Cortex of kidney (tissue), 1 donor: ENCODE measurements at places on chromosomes 5 and 9.

DNA sequence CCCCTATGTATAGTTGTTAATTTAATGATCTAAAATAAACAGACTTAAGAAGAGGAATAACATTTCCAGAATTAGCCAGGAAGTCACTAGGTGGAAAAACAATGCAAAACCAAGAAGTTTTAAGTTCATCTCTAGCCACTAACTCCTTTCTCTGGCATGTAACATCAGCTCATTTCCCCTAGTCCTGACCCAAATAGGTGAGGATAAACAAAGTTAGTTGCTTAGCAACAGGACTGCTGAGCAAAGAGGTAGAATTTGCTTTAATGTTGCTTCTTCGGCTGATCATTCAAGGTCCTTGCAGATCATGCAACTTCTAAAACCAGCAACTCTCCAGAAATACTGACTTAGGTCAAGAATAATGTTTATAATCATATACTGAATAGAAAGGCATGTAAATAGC, 675.8 kb downstream of the CETN3 start:
- DNase-seq: no peak

- DNase-seq: no peak
Observed at GRCh38 chr5:168227973-168228615, 63.4 kb upstream of the WWC1 start.

DNA sequence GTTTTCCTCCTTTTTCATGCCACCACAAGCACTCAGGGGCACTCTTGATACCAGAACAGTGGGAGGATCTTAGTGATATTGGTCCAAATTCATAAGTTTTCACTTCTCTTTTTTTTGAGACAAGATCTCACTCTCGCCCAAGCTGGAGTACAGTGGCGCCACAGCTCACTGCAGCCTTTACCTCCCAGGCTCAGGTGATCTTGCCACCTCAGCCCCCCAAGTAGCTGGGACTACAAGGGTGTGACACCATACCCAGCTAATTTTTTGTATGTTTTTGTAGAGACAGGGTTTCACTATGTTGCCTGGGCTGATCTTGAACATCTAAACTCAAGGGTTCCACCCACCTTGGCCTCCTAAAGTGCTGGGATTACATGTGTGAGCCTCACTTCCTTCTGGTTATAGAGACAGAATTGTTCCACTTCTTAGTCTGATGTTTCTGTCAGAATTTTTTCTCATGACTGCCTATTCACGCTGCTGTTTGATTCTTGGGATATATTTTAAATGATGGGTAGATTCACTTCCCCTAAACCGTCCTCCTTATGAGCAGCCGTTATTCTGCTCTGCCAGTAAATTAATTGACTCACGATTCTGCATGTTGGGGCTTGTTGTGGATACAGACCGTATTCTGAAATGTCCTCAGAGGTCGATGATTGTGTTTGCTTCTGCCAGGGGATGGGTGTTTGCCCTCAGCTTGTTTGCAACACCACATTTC, 30.8 kb downstream of the MTAP start:
- DNase-seq: no peak

- DNase-seq: no peak
Observed at GRCh38 chr9:25742256-25742655, 64.0 kb upstream of the TUSC1 start.

- no peak for DNase-seq
Observed at GRCh38 chr5:80125962-80126480, 90.9 kb downstream of the THBS4 start.

GRCh38 chr5:162824360-162824759, 613.0 kb upstream of the CCNG1 start:
- no peak for DNase-seq

- DNase-seq: no peak
Observed at GRCh38 chr9:92522983-92523970, 12.5 kb downstream of the ECM2 start.

DNA sequence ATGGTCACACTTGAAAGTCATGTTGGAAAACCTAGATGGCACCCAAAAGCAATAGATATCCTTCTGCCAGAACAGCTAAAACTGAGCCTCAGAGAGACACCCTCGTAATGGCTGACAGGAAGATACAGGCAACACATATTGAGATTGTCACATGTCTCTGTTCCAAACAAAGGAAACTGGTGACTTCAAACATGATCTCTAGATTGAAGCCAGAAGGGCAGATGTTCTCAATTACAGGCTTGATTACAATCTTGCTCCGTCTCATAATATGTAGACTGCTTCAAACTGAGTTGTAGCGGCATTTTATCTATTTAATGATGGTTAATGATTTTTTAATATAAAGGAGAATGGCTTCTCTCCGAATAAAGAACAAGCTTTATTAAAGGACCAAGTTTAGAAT, 774.3 kb downstream of the KCTD16 start:
- DNase-seq: no peak

DNA sequence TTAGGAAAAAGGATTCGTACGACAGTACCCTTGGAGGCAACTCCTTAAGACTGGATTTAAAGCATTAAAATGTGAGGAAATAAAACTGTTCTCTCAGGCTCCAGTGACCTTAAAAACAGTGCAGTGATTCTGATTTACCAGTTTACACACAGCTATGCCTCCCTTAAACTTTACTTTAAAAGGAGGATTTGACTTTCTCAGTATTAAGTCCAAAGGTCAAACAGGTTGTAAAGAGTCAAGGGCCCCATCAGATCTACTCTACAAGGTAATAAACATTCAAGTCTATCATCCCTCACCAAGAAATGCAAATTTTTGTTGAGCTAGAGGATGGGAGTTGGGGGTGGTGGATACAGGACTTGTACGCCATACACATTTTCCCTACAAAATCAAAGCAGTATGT, 75.2 kb downstream of the ELAVL2 start:
- no peak for DNase-seq

GRCh38 chr5:93746406-93747056, 5.1 kb upstream of the POU5F2 start:
- DNase-seq: no peak

DNA sequence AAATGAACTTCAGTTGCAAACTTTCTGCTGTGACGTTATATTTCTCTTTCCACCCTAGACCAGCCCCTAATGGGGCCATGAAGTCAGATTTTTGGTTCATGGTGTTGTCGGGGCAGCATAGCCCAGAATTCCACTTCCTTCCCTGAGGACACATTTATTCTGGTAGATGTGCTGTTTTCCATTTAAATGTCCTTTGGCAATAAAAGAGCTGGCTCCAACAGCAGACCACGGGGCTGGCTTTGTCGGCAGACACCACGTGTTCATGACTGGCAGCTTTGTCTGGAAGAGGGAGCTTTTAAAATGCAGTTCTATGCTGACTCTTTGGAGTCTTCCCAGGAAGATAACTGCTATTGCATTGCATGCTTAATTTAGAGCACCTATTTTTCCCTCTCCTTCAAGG, 17.6 kb upstream of the LCP2 start:
- no peak for DNase-seq

GRCh38 chr9:109510506-109510905, 12.4 kb upstream of the PTPN3 start:
- no peak for DNase-seq

- no peak for DNase-seq
Observed at GRCh38 chr5:169767938-169768337, 130.9 kb downstream of the DOCK2 start.

- no peak for DNase-seq
Observed at GRCh38 chr5:154221371-154221896, 30.9 kb downstream of the GALNT10 start.

GRCh38 chr5:32713770-32714381, 2.8 kb downstream of the NPR3 start:
- no peak for DNase-seq

GRCh38 chr5:139734539-139734916, 61.1 kb upstream of the PSD2 start:
- no peak for DNase-seq

DNA sequence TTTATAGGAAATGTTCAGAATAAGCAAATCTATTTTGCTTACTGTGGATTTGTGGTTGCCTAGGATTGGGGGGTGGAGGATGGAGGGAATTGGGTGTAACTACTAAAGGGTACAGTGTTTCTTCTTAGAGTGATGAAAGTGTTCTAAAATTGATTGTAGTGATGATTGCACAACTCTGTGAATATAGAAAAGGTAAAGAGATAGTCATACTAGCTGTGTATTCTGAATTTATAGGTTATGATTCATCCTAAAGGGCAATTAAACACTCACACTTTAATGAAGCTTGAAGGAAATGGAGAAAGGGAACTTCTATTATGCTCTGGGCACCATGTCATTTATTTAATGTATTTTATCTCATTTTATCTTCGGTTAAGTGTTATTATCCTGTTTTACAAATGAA, 9.9 kb downstream of the TXNDC8 start:
- no peak for DNase-seq

DNA sequence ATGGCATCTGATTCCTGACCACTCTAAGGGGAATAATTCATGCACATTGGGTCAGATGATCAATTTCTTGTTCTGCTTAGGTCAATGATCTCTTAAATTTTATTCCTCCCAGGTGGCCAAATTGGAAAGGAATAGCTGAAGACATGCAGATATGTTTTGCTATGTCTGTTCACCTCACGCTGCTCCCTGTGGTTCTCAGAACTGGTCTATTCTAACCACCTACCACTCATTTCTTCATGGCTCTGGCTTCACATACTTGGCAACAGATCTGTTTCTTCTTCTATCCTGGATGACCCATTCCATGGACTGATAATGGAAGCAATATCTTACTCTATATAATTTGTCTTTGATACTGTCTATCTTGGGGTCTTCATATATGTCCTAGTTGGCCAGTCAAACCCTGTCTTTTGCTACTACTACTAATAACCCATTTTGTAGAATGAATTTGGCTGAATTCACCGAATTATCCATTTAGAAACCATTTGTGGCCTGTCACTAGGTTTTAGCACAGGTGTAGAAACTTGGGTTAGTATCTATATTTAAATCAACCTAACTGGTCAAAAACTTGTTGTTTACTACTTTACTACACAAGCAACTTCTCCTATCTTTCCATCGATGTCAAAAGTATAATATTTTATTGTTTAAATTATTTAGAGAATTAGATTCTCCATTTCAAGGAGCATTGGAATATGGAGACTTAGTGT, 650.9 kb downstream of the TLE4 start:
- no peak for DNase-seq

DNA sequence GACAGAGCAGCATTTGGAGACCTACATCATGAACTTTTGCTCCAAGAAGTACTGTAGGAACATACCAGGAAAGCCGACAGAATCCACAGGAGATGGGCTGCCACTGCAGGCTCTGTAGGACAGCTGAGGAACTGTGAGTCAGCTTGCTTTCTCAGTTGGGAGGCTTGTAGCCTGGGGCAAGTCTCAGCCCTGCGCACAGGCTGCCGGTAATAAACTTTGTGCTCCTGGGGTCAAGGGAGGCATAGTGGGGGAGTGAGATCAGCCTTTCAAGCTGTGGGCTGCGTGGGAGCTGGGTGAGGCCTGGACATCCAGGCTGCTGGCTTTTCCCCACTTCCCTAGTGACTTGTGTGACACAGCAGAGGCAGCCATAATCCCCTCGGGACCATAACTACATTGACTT, 718.0 kb upstream of the CDH10 start:
- no peak for DNase-seq

DNA sequence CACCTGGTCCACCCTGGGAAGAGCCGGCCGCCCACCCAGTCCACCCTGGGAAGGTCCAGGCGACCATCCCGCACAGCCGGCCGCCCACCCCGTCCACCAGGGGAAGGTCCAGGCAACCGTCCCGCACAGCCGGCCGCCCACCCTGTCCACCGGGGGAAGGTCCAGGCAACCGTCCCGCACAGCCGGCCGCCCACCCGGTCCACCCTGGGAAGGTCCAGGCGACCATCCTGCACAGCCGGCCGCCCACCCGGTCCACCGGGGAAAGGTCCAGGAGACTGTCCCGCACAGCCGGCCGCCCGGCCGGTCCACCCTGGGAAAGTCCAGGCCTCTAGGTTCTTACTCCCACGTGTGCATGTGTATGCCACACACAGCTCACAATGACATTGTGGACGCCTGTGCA, 6.7 kb upstream of the QSOX2 start:
- DNase-seq: no peak

DNA sequence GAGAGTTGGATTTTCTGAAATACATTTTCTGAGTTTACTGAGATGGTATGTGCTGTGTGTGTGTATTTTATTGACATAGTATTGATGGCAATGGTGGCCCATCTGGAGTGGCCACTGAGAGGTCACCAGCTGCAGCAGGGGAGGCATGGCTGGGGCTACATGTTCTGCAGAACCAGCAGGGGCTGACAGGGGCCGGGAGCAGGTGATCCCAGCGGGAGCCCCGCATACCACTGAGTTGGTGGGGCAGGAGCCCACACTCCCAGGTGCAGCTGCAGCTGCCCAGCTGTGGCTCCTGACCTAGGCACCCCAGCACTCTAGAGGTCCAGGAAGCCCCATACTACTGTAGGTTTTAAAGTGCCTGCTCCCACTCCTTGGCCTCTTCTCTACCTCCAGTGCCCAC, 1044.2 kb upstream of the CDH9 start:
- DNase-seq: no peak

GRCh38 chr5:21831145-21831787, 1021.9 kb downstream of the CDH12 start:
- DNase-seq: no peak

GRCh38 chr5:151267491-151268260, 14.7 kb downstream of the GM2A start:
- DNase-seq: no peak

GRCh38 chr5:56078278-56079156, 83.8 kb upstream of the IL6ST start:
- DNase-seq: no peak

DNA sequence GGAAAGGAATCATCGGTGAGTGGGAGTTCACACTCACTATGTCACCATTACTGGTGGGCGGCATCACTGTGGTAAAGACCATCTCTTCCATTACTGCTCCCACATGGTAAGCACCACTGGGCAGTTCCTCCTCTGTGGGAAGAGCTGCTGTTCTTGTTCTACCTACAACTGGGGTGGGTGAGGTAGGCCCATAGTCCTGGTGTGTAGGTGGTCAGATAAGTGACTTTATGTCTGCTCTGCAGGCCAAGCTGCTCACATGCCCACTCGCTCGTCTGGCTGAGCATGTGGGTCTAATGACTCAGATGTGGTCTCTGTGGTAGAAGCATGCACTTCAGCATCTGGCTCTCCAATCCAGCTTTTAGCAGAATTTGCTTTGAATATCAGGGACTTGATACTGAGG, 82.9 kb downstream of the TMEM215 start:
- DNase-seq: no peak

GRCh38 chr5:107443897-107444296, 226.8 kb downstream of the EFNA5 start:
- no peak for DNase-seq

DNA sequence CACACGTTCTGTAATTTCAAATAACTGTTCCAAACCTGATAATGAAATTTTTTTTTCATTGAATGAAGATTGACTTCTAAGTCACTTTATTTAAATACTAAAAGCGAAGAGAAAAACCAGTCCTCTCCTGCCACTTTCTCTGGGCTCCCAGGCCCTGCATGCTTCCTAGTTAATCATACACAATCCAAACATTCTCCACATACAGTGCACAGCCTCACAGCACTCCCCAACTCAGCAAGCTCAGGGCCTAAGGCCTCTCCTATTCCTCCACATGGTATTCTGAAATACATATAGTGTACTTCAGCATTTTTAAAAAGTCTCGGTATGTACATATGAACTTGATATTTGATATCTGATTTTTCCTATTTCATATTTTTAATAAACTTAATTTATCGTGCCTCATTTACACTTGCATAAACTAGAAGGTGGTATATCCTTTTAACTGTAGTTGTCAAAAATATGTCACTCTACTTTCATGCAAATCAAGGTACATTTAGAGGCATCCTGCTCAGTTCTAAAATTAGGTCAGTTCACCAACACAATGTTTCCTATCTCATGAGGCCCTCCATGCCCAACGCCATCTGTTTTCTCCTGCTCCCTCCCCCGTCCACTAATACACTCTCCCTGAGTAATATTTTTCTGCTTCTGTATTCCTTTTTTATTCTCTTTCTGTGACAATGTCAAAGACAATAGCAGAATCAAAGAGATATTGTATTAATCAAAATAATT, 206.7 kb downstream of the ARRDC3 start:
- no peak for DNase-seq
